ENCODE measurements at places on chromosomes 5 and 9. TPM values are rescaled to one million over a fixed set of nuclear protein-coding genes. Genes with fewer than 3 reads are reported as not detected.

The PRR16 gene
- not detected for total RNA-seq

DNA sequence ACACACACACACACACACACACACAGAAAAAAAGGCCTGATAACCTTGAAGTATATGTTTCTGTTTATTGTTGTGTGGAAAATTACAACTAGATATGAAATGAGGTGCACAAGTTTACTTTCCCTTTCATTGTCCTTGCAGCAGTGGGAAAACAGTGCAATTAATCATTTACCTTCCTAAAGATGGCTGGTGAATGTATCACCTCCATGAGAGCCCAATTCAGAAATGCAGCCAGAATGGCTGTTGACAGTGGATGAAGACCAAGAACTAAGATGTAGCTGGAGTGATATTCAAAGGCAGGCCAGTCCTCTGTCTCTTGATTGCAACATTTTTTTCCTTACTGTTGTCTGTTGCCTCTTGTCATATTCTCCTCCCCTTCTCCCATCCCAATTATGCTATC is 49.6 kb upstream of the EIF4EBP3 start:
- H3K36me3 ChIP-seq: no peaks in the 10 kb centered on the region
- no peaks in the 10 kb centered on the region for H3K27me3 ChIP-seq
- H3K4me3 ChIP-seq: no peak overlapping the region
- H3K4me1 ChIP-seq: no peaks in the 10 kb centered on the region
- H3K27ac ChIP-seq: no peak overlapping the region
- DNase-seq: no peak

- no peak for DNase-seq
- no peaks in the 10 kb centered on the region for H3K27me3 ChIP-seq
- no peak overlapping the region for H3K4me3 ChIP-seq
- no peaks in the 10 kb centered on the region for H3K4me1 ChIP-seq
Observed at GRCh38 chr5:115898656-115899055, 56.9 kb downstream of the AP3S1 start.

The SPATA31D4 gene
- total RNA-seq: not detected

GRCh38 chr9:134413890-134414623 is 87.8 kb downstream of the RXRA start:
- no peaks in the 10 kb centered on the region for H3K36me3 ChIP-seq
- DNase-seq: no peak
- no peak overlapping the region for H3K4me3 ChIP-seq
- H3K4me1 ChIP-seq: no peaks in the 10 kb centered on the region

DNA sequence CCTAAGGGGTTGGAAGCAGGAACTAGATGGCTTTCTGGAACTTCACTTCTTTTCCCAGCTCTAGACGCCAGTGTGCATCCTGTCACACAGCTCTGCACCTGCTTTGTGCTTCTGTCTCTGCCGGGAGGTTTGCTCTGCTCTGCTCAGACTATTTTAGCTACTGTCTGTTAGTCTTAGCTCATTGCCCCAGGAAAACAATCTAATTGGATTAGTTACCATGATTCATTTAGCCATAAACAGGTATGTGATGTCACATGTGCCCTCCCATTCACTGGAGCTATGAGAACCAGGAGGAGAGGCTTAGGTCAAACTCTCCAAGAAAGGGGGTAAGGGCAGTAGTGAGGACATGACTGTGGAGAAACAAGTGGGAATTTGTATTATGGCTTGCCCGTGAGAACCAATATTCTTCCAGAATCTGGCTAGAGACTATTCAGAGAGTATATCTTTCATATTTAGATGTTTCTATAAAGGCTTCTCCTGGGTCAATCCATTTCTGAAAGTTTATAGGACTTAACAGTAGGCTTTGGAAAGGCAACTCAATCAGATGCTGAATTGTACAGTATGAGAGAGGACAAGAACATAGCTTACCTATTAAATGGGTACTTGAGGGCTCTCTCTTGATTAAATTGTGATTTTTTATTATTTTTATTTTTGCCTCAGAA is 22.4 kb upstream of the NREP start:
- H3K4me3 ChIP-seq: no peak overlapping the region
- no peaks in the 10 kb centered on the region for H3K36me3 ChIP-seq
- DNase-seq: no peak
- no peaks in the 10 kb centered on the region for H3K4me1 ChIP-seq
- H3K27me3 ChIP-seq: no peaks in the 10 kb centered on the region
- H3K27ac ChIP-seq: no peak overlapping the region

DNA sequence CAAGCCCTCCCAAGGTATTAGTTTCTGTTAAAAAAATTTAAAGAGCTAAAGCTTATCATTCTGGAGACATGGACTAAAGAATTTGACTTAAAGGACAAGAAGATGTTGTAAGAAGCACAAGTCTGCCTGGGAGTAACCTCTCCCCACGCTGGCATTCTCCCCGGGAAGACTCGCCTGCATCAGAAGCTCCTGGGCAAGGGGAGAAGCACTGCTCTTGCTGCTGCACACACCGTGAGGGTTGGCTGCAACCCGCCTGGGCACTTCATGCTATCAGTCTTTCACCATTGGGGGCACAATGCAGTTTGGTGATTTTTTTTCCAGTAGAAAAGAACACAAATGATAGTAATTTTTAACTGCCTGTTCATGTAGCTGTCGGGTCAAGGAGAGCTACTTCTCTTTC is 192.5 kb upstream of the PANK3 start:
- H3K4me1 ChIP-seq: no peaks in the 10 kb centered on the region
- no peaks in the 10 kb centered on the region for H3K27me3 ChIP-seq
- DNase-seq: no peak
- no peak overlapping the region for H3K27ac ChIP-seq

DNA sequence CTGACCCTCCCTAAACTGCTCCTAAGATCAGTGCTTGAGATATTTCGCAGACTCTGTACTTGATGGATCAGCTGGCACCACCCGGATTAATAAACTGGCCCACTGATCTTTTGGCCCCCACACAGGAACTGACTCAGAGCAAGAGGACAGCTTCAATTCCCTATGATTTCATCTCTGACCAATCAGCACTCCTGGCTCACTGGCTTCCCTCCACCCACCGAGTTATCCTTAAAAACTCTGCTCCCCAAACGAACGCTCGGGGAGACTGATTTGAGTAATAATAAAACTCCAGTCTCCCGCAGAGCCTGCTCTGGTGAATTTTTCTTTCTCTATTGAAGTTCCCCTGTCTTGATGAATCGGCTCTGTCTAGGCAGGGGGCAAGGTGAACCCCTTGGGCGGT is 36.5 kb upstream of the CD180 start:
- no peaks in the 10 kb centered on the region for H3K27me3 ChIP-seq
- H3K4me1 ChIP-seq: no peaks in the 10 kb centered on the region
- DNase-seq: no peak
- no peak overlapping the region for H3K27ac ChIP-seq
- H3K36me3 ChIP-seq: no peaks in the 10 kb centered on the region

GRCh38 chr5:100584069-100584468 is 48.9 kb downstream of the FAM174A start:
- H3K36me3 ChIP-seq: no peaks in the 10 kb centered on the region
- no peak overlapping the region for H3K27ac ChIP-seq
- H3K27me3 ChIP-seq: no peaks in the 10 kb centered on the region
- H3K4me3 ChIP-seq: no peak overlapping the region
- H3K4me1 ChIP-seq: no peaks in the 10 kb centered on the region

DNA sequence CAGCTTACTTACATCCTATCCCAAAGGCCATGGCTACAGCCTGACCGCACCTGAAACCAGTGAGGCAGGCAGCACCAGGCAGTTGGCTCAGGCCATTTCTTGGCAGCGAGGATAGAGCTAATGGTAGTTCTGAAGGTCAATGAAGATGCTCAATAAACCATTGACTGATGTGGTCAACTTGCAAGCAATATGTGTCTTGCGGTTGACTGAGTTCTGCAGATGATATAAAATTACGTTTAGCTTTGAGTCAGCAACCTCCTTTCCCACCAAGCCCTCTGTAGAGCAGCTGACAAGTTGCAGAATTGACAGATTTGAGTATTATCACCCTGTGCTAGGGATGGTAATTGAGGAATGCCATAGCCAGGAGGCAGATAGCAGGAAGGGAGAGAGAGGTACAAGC is 189.0 kb upstream of the PUM3 start:
- no peaks in the 10 kb centered on the region for H3K27me3 ChIP-seq
- no peaks in the 10 kb centered on the region for H3K4me1 ChIP-seq
- H3K4me3 ChIP-seq: no peak overlapping the region
- H3K36me3 ChIP-seq: no peaks in the 10 kb centered on the region
